Stimulated activated CD8-positive, alpha-beta memory T cell treated with anti-CD3 and anti-CD28 coated beads, Interleukin-4, amount 100 ng/mL, for 1 hour (primary cell): ENCODE measurements at places on chromosomes 3 and 15.

DNA sequence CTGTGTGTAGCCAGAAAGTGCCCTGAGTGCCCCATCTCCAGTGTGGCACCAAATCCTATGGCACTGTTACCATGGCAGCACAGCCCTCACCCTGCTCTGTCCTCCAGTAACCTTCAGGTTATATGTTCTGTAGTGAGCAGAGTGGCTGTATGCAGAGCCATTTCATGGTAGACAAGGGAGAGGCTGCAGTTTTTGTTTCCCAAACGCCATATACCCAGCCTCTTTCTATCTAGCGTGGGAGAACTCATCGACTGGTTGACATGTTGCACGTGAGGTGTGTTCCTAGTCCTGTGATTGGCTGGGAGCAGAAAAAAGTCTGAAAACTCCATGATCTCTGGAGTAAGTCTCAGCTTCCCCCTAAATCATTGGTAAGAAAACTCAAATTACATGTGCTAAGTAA, 2.0 kb downstream of the SIDT1 start:
- DNase-seq: no peak

GRCh38 chr3:177279118-177279815, 82.0 kb upstream of the TBL1XR1 start:
- no peak for DNase-seq

GRCh38 chr15:75578173-75578947, 755 bp downstream of the PTPN9 start:
- no peak for DNase-seq

DNA sequence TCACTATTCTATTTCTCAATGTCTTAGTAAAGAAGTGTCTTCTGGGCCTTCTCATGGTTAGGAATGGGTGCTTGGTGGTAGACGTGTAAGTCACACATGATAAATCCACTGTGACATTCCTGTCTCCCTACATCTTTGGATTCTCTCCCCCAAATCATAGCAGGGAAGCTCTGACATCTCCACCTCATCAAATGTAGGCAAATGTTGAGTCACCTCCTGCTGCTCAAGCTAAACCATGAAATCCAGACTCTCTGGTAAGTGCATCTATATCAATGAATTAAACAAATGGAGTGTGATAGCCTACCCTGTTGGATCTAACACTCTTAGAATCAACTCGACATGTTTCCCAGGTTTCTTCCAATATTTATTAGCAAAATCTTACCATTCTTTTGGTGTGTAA, 42.8 kb upstream of the RPL35A start:
- no peak for DNase-seq

DNA sequence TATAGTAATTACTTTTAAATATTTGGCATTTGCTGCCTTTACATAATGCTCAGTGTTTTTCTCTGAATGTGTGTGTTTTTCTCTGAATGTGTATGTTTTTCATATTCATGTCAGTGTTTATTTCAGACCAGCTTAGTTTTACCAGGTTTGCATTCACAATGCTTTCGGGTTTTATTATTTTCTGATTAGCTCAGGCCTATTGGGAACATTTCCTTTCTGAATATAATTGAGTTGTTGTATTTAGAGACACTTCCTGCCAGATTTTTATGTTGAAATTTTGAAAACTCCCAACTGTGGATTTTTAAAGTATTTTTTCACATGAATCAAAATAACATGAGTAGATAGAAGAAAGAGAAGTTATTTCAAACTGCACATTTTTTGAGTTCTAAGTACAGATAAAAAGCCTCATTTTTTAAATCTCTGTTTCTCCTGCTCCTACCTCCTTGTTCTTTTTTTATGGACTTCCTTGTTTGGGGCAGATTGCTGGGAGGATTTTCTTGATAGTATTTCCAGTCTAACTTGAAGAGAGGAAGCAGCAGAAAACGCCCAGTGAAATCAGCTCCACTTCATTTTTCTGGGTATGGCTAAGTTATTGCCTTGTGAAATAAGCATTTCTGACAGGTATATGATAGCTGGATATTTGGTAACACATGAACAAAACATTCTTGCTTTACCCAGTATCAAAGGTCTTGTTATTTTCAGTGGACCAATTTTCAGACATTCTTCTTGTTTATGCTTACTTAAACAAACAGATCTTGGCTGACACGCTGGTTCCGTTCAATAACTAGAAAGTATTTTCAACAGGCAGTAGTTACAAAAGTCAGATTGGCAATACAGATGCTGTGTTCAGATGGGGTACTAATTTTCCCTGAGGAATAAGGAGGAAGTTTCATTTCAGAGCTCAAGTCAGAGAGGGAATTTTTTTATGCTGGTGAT, 70.7 kb downstream of the RIOX2 start:
- no peak for DNase-seq

DNA sequence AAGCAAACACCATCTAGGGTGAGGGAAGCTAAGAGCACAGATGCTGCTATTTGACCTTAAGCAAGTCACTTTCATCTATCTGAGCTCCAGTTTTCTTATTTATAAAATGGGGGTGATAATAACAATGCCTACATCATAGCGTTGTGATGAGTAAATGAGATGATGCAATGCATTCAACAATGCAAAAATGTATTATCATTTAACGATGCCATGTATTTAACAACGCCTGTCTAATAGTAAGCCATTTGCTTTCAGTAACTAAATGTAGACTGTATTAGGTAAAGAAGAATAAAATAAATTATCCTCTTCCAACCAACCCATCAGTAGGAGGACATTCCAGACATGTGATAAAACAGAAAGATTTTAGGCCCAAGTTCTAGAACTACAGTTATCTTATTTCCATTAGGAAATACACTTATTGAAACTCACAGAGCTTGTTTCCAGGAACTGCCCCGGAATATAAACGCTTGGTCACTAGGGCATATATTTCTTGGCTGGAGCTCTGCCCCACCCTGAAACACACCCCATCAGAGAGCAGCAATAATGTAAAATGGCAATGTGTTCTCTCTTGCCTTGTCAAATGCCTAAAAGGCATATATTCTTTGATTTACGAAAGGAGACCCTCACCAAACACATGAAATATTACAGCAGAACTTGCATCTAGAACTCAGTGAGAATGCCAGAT, 128.3 kb downstream of the LIPC start:
- no peak for DNase-seq
